ENCODE measurements at places on chromosomes 2 and 18.
A peak's percentile ranks its signal among the peaks of the same experiment; 100 is the strongest.

- DNase-seq, result peak; percentile 70
Observed at GRCh38 chr2:98935111-98935770, 784 bp downstream of the CRACDL start.

- peak; percentile 11 for DNase-seq
Observed at GRCh38 chr2:237774811-237775553, 23.6 kb upstream of the RBM44 start.

DNA sequence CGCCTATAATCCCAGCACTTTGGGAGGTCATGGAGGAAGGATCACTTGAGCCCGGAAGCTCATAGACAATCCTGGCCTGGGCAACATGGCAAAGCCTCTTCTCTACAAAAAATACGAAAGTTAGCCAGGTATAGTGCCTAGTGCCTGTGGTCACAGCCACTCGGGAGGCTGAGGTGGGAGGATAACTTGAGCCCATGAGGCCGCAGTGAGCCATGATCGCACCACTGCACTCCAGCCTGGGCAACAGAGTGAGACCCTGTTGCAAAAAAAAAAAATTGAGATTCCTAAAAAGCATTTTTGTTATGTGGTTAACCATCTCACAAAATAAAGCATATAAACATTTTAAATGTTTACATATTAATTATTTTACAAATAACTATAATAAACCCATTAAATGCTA lies 13.9 kb downstream of the PCBP1 start:
- no peak for DNase-seq

GRCh38 chr18:42351455-42351854 lies 396.4 kb downstream of the PIK3C3 start:
- DNase-seq, result no peak

GRCh38 chr2:174560737-174561136 lies 36.9 kb downstream of the WIPF1 start:
- DNase-seq, result no peak

Data from hindlimb muscle (tissue), 1 donor.